Right forelimb (tissue), 1 donor: ENCODE measurements at places on chromosomes 16 and 17.
A peak's percentile ranks its signal among the peaks of the same experiment; 100 is the strongest.

GRCh38 chr16:21962475-21962874, 9.3 kb downstream of the UQCRC2 start:
- DNase-seq, result no peak

- DNase-seq, result no peak
These were observed 74.0 kb downstream of the SEC14L1 start for GRCh38 chr17:77214743-77215142.

DNA sequence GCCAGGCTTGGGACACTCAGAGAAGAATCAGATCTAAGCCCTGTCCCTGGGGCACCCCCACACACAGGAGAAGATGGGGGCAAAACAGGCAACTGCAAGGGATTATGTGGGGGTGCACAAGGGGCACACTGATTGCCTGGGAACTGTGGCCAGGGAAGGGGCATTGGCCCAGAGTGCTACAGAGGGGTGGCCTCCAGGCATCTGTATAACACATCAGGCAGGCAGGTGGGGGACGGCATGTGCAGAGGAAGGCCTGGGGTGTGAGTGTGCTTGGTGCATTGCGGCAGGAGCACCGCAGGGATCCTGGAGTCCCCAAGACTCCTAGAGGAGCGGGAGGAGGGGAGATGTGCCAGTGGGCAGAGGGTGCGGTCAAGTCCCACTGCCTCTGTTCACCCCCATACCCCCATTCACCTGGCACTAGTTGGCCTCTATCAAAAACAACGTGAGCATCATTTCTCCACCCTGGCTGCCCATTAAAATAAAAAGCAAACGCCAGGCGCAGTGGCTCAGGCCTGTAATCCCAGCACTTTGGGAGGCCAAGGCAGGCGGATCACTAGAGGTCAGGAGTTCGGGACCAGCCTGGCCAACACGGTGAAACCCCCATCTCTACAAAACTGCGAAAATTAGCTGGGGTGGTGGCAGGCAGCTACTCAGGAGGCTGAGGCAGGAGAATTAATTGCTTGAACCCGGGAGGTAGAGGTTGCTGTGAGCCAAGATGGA, 41.5 kb downstream of the C16orf82 start:
- no peak for DNase-seq

GRCh38 chr17:7932483-7932891, 481 bp downstream of the CNTROB start:
- peak; percentile 71 for DNase-seq

DNA sequence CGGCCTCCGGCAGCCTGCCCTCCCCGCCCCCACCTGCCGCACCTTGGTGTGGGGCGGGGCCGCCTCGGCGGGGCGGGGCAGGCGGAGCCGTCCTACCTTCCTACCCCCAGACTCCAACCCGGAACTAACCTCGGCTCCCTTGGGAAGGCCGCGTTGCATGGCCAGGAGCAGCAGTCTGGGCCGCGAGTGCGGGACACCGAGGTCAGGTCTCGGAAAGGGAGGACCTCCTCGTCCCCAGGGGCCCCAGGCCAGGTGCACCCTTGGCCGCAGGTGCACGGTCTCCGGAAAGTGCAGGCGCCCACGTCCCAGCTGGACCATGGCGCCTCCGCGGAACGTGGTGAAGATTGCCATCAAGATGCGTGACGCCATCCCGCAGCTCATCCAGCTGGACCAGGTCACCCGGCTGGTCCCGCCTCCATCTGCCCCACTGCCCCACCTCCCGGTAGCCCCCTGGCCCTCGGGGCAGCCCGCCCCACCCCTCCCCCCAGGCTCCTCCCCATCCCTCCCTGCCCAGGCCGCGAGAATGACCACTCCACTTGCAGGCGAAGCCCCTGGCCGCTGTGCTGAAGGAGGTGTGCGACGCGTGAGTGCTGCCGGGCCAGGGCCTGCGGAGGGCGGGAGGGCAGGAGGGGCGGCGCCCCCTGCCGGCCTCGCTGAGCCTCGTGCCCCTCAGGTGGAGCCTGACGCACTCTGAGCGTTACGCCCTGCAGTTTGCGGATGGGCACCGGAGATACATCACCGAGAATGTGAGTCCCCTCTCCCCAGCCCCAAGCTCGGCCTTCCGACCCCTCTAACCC, at the start of gene ELMO3:
TSS of gene ELMO3 (plus strand) at position 121 of the 797 bp plus-strand sequence. CDS start at position 317, 196 bp downstream.
- DNase-seq, result no peak

DNA sequence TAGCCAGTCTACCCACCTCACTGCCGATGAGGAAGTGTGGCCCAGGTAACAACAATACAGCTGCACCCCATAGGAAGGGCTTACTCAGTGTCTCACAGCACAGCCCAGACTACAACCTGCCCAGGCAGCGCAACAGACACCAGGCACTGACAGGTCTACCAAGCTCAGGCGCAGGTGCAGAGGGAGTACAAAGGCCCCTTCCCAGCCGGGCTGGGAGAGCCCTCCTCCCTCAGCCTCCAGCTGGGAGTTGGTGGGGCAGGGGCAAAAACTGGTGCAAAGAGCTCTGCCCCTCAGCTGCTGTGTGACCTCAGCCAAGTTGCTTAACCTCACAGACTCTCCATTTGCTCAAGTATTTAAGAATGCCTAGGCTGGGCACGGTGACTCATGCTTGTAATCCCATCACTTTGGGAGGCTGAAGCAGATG, 112.6 kb upstream of the LHX1 start:
- DNase-seq, result no peak

DNA sequence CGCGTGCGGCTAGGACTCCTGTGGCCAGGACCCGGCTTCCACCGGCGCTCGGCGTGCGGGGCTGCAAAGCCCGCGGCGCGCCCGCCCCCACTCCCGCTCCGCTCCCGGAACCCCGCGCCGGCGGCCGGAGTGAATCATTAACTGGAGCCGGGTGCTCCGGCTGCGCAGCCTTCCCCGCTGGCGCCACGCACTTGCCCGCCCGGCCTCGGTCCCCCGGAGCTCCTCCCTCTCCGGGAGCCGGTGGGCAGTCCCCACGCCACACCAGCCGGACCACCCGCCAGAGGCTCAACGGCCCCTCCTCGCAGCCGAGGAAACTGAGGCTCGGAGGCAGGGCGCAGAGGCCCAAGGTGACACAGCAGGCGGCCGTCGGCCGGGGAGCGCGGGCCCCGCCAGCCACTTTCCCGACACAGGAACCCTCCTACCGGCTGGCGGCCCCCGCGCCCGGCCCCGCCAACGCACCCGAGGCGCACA, 580 bp downstream of the BCAR1 start:
- DNase-seq, result peak; percentile 59

DNA sequence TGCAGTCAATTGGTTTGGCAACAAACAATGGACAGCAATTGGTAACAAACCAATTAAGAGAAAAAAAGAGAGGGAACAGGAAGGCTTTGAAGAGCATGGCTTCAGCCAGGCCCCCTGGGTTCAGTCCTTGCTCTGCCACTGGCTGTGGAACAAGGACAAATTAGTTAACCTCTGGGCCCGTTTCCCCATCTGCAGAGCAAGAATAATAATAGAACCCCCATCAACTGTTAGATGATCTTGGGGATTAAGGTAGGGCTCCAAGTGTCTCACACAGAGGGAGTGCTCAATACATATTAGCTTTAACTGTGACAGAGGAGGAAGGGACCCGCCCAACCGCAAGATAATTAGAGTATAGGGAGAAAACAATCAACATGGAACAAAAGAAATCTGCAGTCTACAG, 55.2 kb downstream of the PECAM1 start:
- DNase-seq, result no peak

- no peak for DNase-seq
These were observed 26.3 kb downstream of the TANGO6 start for GRCh38 chr16:68869492-68870088.
